Common myeloid progenitor, CD34-positive (primary cell): ENCODE measurements at places on chromosomes 11 and 22.

- DNase-seq: peak; percentile 54
These were observed 12.9 kb downstream of the ARHGEF17 start for GRCh38 chr11:73320763-73321603.

DNA sequence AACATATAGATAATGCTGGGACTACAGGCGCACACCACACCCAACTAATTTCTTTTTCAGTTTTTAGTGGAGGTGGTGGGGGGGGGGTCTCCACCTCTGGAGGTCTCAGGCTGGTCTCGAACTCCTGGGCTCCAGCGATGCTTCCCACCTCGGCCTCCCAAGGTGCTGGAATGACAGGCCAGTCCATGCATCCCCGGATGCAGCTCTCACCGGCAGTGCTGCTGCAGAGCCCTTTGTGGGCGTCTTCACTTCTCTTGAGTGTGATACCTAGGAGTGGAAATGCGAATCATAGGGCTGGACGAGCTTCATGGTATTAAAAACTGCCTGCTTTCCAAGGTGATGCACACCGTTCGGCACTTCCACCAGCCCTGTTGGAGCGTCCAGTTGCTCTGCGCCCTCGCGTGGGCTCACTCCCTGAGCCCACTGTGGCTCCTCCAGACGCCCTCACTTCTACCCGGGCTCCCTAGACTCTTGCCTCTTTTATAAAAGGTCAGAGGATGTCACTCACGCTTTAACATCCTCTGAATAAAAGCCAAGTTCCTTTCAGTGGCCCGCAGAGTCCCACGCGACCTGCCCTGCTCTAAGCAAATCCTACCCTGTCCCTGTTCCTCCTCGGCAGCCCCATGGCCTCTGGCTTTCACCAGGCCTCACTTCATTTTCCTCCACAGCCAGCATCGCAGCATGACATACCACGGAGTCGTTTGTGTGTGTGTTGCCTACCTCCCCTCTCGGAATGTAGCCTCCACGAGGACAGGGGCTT is 837 bp upstream of the BID start:
- no peak for DNase-seq

GRCh38 chr11:114889594-114890011 is 211.3 kb downstream of the NXPE2 start:
- DNase-seq: no peak

DNA sequence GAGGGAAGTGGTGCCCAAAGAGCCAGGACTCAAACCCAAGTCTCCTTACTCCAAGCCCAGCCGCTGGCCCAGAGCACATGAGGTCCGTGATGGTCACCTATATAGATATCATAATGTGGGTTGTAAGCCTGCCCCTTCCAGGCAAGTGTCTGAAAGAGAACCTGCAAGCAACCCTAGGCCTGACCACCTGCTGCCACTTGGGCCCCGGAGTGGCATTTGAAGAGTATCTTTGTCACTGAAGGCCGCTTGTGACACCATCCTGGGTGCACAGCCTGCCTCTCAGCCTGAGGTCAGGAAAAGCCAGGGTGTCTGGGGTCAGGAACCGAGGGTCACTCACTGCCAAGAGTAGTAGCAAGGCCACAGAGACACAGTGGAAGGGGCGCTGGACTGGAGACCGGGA is 32.4 kb downstream of the OTOG start:
- DNase-seq: no peak

DNA sequence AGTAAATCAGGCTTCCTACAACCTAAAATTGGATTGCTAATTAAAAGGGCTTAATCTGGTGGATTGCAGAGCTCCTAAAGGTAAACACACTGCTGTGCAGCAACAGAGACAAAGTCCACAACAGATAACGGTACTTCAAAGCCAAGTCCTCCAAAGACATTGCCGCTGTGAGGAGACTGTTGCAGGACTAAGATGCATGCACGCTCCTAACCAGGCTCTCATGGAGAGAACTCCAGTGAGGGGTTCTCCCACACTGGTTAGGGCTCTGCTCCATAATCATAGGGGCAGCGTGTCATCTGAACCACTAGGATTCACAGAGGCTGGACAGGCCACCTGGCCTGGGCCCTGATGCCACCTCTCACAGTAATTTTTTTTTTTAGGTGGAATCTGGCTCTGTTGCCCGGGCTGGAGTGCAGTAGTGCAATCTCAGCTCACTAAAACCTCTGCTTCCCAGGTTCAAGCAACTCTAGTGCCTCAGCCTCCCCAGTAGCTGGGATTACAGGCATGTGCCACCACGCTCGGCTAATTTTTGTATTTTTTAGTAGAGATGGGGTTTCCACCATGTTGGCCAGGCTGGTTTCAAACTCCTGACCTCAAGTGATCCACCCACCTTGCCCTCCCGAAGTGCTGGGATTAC is 56.9 kb upstream of the ARFGAP3 start:
- DNase-seq: no peak

DNA sequence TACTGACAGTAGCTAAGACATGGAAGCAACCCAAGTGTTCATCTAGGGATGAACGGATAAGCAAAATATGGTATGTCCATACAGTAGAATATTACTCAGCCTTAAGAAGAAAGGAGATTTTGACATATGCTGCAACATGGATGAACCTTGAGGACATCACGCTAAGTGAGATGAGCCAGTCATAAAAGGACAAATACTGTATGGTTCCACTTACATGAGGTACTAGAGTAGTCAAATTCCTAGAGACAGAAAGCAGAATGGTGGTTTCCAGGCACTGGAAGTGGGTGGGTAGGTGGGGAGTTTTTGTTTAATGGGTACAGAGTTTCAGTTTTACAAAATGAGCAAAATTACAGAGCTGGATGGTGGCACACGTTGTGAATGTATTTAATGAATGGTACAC is 18.1 kb downstream of the CHST1 start:
- DNase-seq: no peak

DNA sequence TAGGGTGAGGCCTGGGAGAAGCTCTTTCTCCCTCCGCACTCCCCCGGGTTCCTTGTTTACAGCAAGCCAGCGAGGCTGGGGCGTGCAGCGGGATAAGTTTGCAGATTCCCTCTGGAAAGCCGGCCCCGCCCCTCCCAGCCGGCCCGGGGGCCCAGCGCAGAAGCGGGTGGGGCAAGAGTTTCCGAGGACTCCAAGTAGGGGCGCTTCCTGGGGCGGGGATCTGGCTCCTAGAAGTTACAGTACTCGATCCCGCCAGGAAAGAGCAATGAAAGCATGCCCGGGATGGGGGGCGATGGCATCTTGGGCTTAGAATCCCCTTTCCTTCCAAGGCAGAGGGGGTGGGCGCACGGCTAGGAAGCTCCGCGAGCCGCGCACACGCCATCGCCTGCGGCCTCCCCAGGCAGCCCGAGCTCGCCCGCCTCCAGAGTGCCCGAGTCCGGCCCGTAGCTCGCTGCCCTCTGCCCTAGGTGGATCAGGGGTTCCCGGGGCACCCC is 385 bp downstream of the TST start:
- DNase-seq: no peak

DNA sequence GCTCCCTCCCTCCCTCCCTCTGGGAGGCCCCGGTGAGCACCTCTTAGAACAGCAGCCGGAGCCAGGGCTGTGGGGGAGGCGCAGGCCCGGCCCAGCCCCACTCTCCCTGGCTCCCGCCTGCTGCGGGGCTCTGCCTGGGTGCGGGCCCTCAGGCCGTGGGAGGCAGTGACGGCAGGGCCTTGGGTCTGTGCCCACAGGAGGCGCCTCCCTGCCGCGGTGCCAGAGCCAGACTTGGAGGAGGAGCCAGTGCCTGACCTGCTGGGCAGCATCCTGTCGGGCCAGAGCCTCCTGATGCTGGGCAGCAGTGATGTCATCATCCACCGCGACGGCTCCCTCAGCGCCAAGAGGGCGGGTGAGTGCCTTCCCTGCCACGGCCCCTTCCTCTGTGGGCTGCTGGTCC is 9.5 kb downstream of the IRF7 start:
- no peak for DNase-seq

DNA sequence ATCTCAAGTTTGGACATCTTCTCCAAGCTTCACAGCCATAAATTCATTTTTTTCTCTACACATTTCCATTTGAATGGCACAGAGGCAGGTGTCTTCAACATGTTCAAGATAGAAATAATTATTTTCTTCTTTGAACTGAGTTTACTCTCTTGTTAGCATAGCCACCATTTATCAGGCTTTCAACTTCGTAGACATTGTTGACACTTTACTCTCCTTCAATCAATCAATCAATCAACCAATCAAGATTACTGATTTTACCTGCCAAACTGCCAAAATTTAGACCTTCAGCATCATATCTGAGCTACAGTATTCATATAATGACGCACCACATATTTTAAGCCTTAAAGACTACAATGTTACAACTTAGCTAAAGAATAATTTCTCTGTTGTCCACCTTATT is 300.1 kb upstream of the LUZP2 start:
- no peak for DNase-seq

DNA sequence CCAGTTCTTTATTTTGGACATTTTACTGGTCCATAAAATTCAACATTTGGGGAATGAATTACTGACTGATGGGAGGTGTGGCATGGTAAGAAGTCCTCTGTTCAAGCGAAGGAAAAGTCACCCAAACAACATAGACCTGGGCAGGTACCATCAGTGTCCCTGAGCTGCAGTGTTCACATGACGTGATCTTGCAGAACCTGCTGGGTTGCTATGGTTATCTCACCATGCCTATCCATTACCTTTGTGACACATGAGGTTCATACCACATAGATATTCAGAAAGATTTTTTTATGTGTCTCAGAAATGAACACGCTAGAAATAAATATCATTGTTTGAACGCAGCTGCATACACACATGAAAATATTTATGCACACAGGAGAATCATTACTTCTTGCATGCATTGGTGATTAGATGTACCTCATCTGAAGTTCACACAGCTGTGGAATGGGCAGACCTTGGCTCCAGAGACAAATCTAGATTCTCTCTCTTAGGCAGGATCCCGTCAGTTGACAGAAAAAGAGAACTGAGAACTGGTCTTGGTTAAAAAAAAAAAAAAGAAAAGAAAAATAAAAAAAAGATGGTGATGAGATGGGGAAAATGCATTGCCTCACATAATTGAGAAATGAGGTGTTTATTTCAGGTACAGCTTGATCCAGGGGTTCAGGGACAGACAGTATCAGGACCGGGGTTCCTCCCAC is 21.4 kb upstream of the RCN1 start:
- DNase-seq: no peak

GRCh38 chr11:66281001-66281400 is 3.0 kb downstream of the CNIH2 start:
- no peak for DNase-seq

- no peak for DNase-seq
These were observed 597.1 kb downstream of the BUD13 start for GRCh38 chr11:116175707-116176106.

DNA sequence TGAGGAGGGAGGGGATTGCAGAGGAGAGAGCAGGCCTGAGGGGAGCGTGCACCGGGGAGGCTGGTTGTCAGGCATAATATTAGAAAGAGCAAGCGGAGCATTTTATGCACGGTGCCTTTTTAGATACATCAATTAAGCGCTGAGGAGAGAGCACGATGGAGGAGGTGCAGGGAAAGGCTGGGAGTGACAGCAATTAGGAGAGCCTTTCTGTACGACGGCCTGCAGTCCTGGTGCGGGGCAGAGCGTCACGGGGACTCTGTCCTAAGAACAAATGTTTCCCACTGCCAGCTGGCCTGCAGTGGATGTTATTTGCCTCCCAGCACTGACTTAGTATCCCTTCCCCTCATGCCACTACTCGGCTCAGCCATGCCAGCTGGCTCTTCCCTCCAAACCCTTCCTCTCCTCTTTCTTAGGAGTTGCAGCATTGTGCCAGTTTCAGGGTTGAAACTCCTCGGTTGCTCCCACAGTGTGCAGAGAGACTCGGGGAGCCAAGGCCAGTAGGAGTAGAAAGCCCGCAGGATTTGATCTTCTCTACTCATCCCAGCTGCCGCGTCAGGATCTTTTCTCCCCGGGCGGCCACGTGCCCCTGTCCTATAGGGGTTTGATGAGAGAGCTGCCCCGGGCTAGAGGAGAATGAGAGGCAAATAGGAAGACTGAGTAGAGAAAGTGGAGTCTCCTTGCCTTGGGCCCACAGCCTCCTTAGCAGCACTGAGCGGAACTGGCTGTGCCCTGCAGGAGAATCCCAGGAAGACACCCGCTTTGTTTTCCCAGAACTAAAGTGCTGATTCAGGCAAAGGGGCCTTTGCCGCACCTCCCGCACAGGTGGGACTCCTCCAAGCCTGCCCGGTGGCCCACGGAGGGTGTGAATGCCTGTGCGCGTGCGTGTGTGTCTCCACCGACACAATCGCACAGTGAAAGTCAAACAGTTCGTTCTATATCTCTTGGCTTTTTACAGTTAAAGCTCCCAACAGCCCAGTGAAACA is 875.3 kb downstream of the NTM start:
- DNase-seq: no peak

DNA sequence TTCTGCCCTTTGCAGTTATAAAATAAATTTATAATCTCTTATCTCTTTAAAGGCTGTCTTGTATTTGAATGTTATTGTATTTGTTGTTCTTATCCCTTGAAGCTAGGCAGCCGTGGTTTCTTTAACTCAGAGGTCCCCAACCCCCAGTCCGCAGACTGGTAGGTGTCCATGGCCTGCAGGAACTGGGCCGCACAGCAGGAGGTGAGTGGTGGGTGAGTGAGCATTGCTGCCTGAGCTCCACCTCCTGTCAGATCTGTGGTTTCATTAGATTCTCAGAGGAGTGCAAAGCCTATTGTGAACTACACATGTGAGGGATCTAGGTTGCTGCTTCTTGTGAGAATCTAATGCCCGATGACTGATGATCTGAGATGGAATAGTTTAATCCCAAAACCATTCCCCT is 380.0 kb upstream of the CCDC90B start:
- no peak for DNase-seq

- DNase-seq: peak; percentile 54
These were observed at the start of gene CCND1 for GRCh38 chr11:69640995-69641581. CCND1 (plus strand) TSS chr11:69641156; CDS start chr11:69641314, 158 bp downstream.

DNA sequence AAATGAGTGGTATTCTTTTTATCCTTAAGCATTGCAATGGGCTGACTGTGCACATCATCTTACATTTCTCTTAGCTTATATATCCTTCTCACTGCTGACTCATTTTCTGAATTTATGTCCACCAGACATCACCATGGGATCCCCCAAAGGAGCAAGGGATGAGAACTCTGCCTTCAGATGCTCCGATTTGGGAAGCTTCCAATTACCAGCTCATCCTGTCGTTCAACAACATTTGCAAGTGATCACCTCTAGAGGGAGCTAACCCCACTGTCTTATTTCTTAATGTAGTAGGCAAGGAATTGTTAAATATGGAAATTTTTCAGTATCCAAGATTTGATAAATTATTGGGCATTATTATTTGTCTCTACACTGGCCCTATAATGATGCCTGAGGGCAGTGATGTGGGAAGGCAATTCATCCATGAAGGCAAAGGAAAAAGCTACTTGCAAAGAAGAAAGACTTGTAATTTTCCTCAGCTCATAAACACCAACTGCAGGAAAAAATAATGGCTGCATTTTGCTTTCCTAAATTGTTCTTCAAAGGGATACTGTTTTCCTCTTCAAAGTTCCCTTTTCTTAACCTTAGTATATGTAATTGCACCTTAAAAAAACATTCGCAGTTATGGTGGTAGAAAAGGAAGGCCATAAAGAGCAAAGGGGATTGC is 102.4 kb upstream of the FSHB start:
- DNase-seq: peak; percentile 14

GRCh38 chr22:27825174-27825573 is 23.6 kb upstream of the MN1 start:
- DNase-seq: peak; percentile 30
